ENCODE measurements at places on chromosomes 2 and 18.

- no peak for DNase-seq
- H3K4me3 ChIP-seq = no peak overlapping the region
- H3K4me1 ChIP-seq = no peaks in the 10 kb centered on the region
- H3K36me3 ChIP-seq = no peaks in the 10 kb centered on the region
- H3K27ac ChIP-seq = no peak overlapping the region
Measured at GRCh38 chr18:7668392-7668791, 101.3 kb downstream of the PTPRM start.

GRCh38 chr2:147843391-147843863 lies 1.4 kb upstream of the ACVR2A start:
- peaks cover 11% of the 10 kb centered on the region for H3K4me1 ChIP-seq
- DNase-seq = no peak
- no peaks in the 10 kb centered on the region for H3K36me3 ChIP-seq

DNA sequence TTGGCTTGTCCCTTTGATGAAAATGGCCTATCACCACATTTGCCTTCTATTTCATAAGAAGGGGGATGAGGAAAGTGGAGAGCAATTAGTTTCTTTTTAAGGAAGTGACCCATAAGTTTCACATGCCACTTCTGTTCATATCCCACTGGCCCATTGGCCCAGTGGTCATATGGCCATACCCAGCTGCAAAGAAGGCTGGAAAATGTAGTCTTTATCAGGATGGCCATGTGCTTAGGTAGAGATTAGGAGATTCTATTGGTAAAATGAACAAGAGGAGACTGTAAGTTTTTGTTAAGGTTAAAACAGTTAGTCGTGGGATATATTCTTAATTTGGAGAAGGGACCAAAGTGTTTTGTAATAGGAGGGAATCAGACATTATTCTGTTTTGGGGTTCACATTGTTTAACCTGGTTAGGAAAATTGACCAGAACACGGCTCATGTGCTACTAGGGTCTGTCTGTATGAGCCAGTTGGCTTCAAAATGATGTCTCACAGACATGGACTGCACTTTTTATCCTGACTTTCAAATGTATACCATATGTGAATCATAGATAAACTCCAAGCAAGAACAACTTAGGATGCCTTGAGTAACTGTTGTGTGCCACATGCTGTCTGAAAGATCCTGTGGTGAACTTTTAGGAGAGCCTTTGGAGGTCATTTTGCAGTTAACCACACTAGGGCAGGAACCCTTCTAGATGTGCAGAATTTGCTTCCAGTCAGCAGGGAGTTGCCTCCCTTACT lies 17.3 kb downstream of the PLCL1 start:
- DNase-seq = no peak
- no peak overlapping the region for H3K27ac ChIP-seq
- no peaks in the 10 kb centered on the region for H3K36me3 ChIP-seq
- no peak overlapping the region for H3K4me3 ChIP-seq
- H3K27me3 ChIP-seq = no peaks in the 10 kb centered on the region

- H3K4me1 ChIP-seq = peaks cover 3% of the 10 kb centered on the region
- no peaks in the 10 kb centered on the region for H3K27me3 ChIP-seq
- H3K36me3 ChIP-seq = no peaks in the 10 kb centered on the region
Measured at GRCh38 chr2:120262761-120263428, 10.2 kb downstream of the RALB start.

DNA sequence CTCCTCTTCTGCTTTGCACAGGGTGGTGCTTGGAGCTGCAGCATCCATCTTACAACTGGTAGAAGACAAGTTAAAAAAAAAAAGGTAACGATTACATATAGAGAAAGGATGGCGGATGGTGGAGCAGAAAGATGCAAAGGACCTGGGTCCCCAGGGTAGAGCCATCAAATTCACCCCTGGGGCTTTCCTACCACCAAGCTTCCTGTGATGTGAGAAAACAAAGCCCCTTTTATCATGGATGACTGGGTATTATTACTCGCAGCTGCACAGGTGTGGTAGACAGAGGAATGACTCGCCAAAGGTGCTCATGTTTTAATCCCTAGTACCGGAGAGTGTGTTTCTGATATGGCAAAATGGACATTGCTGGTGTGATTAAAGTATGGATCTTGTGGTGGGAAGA lies 1.3 kb upstream of the ACOXL start:
- H3K27ac ChIP-seq = no peak overlapping the region
- H3K27me3 ChIP-seq = peaks cover 5% of the 10 kb centered on the region
- H3K36me3 ChIP-seq = no peaks in the 10 kb centered on the region
- H3K4me3 ChIP-seq = no peak overlapping the region
- H3K4me1 ChIP-seq = no peaks in the 10 kb centered on the region
- DNase-seq = no peak

DNA sequence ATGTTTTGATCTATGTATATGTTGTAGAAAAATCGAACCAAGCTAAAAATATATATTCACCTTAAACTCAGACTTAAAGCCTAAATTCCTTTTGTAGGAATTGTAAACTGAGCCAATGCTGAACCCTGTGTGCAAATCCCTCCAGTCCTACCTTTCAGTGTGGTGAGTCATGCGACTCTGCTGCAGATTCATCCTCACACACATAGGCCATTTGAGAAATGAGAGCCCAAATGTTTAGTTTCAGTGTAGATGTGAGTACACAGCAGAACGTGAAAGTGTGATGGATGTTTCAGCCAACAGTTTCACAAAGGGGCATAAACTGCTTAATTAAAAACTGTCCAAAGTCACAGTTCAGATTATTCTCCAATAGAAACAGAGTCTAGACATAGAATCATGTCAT lies 193.2 kb downstream of the CDH19 start:
- no peak overlapping the region for H3K27ac ChIP-seq
- no peaks in the 10 kb centered on the region for H3K36me3 ChIP-seq
- no peak for DNase-seq
- no peaks in the 10 kb centered on the region for H3K4me1 ChIP-seq
- no peaks in the 10 kb centered on the region for H3K27me3 ChIP-seq

DNA sequence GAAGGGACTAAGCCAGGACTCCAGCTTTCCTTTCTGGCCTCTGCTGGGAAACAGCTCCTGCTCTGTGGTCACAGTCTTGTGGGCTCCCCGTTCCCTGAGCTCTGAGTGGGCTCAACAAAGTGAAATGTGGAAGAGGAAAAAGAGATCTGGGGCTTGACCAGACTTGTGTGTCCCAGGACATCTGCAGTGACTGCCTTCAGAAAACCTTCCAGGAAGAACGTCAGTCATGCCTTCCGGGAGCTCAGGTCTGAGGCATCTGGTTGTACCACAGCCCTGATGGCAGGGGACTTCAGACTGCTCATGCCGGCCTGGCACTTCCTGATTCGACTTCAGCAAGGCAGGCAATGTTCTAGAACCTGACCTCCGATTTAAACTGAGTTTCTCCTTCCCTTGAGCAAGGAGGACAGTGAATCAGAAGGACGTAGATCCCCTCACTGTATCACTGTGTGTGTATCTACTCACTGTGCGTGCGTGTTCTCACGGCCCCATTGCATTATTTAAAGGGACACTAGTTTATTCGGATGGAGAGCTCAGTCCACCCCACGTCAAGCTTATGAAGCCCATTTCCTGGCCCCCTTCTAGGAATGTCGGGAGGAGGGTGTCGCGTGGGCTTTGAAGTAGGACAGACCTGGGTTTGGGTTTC lies 548 bp upstream of the FBLN7 start:
- H3K36me3 ChIP-seq = no peaks in the 10 kb centered on the region
- no peak overlapping the region for H3K27ac ChIP-seq
- no peak for DNase-seq
- H3K27me3 ChIP-seq = no peaks in the 10 kb centered on the region
- H3K4me3 ChIP-seq = peak overlapping the region; percentile 54

DNA sequence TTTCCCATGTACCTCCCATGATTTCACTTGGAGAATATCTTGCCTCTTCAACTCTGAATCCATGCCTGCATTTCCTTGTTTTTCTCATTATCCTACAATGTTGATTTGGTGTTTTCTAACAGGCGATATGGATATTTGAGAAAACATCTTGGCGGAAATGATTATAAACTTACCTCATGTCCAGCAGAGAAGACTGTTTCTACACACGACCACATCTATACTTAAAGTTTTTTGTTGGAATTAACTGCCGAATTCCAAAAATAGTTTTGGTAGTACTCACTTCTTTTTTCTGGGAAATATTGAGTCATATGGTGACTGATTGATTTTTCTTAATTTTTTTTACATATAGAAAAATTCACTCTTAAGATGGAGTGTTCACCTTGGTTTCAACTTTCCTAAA lies 41.4 kb upstream of the TMEFF2 start:
- H3K27ac ChIP-seq = no peak overlapping the region
- no peaks in the 10 kb centered on the region for H3K27me3 ChIP-seq
- no peak overlapping the region for H3K4me3 ChIP-seq
- DNase-seq = no peak
- H3K36me3 ChIP-seq = no peaks in the 10 kb centered on the region

DNA sequence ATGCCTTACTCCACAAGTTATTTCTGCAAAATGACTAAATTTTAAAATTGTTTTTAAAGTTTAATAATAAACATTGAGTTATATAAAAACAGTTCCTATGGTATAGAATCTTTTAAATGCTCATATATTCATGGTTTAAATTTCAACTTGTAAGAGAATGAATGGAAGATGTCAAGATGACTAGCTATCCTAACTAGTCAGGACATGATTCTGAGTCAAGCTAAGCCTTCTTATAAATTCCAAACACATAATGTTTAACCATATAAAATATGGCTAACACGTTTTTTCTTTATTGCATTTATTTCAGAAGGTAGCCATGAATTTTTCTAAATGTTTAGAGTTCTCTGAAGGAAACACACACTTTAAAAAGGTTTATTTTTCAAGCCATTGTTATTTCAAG lies 320.4 kb downstream of the CBLN2 start:
- no peak overlapping the region for H3K27ac ChIP-seq
- no peak for DNase-seq
- no peaks in the 10 kb centered on the region for H3K36me3 ChIP-seq
- no peak overlapping the region for H3K4me3 ChIP-seq
- H3K27me3 ChIP-seq = no peaks in the 10 kb centered on the region

DNA sequence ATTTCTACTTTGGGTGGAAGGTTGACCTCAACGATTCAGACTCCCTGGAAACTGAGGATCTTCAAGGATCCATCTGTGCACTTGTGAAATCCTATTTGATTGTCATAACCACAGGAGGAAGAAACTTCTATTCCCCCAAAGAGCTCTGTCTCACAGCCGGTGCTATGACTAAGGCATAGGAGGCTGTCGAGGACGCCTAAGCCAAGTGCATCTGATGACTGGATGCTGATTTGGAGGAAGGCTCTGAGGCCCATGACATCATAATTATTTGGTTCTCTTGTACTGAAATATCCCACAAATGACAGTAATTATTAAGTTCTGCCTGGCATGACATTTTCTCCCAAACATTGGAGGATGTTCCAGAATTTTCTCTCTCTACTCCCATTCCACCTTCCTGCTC lies 13.8 kb upstream of the KCNF1 start:
- no peaks in the 10 kb centered on the region for H3K27me3 ChIP-seq
- no peaks in the 10 kb centered on the region for H3K4me1 ChIP-seq
- H3K36me3 ChIP-seq = no peaks in the 10 kb centered on the region
- no peak overlapping the region for H3K27ac ChIP-seq
- no peak overlapping the region for H3K4me3 ChIP-seq

DNA sequence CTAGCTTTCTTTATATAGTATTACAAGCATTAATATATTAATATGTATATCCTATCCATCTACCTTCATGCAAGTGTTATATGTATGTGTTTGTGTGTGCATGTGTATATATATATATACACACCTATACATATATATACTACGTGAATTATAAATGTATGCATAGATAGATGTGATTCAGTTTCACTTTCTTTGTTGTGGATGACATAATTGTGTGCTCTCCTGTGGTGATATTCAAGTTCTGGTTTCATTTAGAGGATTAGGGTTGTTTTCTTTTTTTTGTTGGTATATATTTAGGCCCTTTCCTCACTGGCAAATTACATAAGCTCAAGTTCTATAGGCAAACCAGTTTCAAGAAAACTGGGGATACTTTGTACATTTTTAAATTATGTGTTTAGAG lies 225.7 kb upstream of the FANCL start:
- H3K4me3 ChIP-seq = no peak overlapping the region
- no peaks in the 10 kb centered on the region for H3K27me3 ChIP-seq
- DNase-seq = no peak
- no peaks in the 10 kb centered on the region for H3K4me1 ChIP-seq
- H3K36me3 ChIP-seq = no peaks in the 10 kb centered on the region
